ENCODE measurements at places on chromosomes 7 and 10. TPM values are rescaled to one million over a fixed set of nuclear protein-coding genes. Genes with fewer than 3 reads are reported as not detected.

Gene LAMB1
- total RNA-seq, result 110 TPM

Gene TMEM236
- total RNA-seq, result not detected

Gene UNCX
- total RNA-seq, result not detected

Gene PTF1A
- not detected for total RNA-seq

Gene ZC3HAV1L
- 7.5 TPM for total RNA-seq

Gene CLEC5A
- total RNA-seq, result not detected

Gene H2BK1
- total RNA-seq, result not detected

- H3K27me3 ChIP-seq, result no peaks in the 10 kb centered on the region
- H3K4me3 ChIP-seq, result no peak overlapping the region
- DNase-seq, result no peak
- no peak overlapping the region for H3K27ac ChIP-seq
Observed at GRCh38 chr10:26527018-26527417, 88.9 kb downstream of the APBB1IP start.

- DNase-seq, result no peak
- no peaks in the 10 kb centered on the region for H3K36me3 ChIP-seq
- peaks cover 14% of the 10 kb centered on the region for H3K27me3 ChIP-seq
- no peaks in the 10 kb centered on the region for H3K4me1 ChIP-seq
Observed at GRCh38 chr10:119478811-119479341, 63.6 kb downstream of the RGS10 start.

- no peak overlapping the region for H3K27ac ChIP-seq
- no peak overlapping the region for H3K4me3 ChIP-seq
- H3K36me3 ChIP-seq, result 0 out of 2 replicates have a peak, but pooled peaks cover 2% of the 10 kb centered on the region
- DNase-seq, result no peak
- H3K27me3 ChIP-seq, result no peaks in the 10 kb centered on the region
- peaks cover 16% of the 10 kb centered on the region for H3K4me1 ChIP-seq
Observed at GRCh38 chr7:3912291-3912690, 611.2 kb downstream of the SDK1 start.

DNA sequence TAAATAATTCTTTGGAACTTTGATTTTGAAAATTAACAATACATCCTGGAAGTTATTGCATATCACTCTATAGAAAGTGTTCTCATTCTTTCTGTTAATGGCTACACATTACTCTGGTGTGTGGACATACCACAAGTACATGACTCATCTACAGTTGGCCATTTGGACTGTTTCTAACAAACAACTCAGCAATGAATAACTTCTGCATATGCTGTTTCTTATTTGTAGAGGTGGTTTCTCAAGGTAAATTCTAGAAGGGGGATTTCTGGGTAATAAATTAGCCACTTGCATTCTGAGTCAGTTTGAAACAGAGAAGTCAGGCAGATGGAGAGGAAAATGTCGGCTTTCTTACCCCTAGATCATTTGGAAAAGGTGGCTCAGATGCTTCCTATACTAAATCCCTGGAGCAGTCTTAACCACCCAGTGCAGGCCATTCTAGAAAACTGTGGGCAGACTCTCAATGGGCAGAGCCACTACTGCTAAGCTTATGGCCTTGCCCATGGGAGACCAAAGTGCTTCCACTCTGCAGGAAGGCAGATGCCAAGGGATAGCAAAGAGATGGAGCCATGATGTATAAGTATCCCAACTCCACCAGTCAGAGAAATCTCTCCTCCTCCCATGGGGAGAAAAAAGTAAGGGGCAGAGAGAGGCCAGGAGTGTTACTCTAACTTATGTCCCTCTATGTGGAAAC is 194.0 kb upstream of the PLPP4 start:
- no peaks in the 10 kb centered on the region for H3K4me1 ChIP-seq
- H3K27me3 ChIP-seq, result peaks cover 13% of the 10 kb centered on the region
- H3K27ac ChIP-seq, result no peak overlapping the region
- H3K4me3 ChIP-seq, result no peak overlapping the region
- no peaks in the 10 kb centered on the region for H3K36me3 ChIP-seq

DNA sequence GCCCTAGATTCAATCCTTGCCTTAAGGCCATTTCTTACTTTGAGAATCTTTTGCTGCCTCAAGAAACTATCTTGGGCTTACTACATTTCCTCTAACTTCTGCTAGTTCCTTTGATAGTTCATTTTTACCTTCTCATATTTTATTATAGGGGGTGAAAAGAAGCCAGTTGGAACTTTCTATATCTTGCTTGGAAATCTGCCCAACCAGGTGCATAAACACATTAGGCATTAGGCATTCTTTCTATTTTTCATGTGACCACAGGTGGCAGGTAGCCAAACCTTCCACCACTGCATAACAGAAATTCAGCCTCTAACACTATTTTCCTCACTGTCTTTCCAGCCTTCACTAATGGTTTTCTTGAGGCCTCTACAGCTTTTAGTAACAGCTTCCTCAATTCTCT is 300.0 kb upstream of the SP8 start:
- no peak for DNase-seq
- no peaks in the 10 kb centered on the region for H3K36me3 ChIP-seq
- H3K27me3 ChIP-seq, result no peaks in the 10 kb centered on the region

- H3K4me3 ChIP-seq, result no peak overlapping the region
- no peak overlapping the region for H3K27ac ChIP-seq
- H3K36me3 ChIP-seq, result no peaks in the 10 kb centered on the region
Observed at GRCh38 chr7:105982388-105982787, 19.3 kb downstream of the CDHR3 start.

DNA sequence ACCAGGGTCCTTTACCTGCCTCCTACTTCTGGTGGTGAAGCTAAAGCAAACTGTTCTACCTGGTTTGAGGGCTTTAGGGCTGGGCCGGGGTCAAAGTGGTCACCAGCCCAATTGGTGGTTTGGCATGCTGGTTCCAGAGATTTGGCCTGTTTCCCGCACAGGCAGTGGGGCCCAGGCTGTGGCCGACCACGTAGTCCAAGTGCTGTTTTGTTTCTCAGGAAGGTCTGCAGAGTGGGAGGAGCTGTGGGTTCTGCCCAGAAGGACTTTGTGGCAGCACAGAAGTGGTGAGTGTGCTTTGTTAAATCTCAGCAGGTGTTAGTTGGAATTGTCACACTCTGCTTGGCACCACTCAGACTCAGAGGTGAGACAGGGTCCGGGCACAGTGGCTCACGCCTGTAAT is 85.8 kb downstream of the MKX start:
- no peaks in the 10 kb centered on the region for H3K27me3 ChIP-seq
- DNase-seq, result no peak
- no peak overlapping the region for H3K4me3 ChIP-seq
- H3K27ac ChIP-seq, result no peak overlapping the region
- H3K36me3 ChIP-seq, result no peaks in the 10 kb centered on the region
- H3K4me1 ChIP-seq, result no peaks in the 10 kb centered on the region

GRCh38 chr7:1354661-1355567 is 104.4 kb downstream of the MICALL2 start:
- H3K27me3 ChIP-seq, result peaks cover 59% of the 10 kb centered on the region
- H3K4me1 ChIP-seq, result no peaks in the 10 kb centered on the region
- DNase-seq, result no peak
- no peak overlapping the region for H3K4me3 ChIP-seq

DNA sequence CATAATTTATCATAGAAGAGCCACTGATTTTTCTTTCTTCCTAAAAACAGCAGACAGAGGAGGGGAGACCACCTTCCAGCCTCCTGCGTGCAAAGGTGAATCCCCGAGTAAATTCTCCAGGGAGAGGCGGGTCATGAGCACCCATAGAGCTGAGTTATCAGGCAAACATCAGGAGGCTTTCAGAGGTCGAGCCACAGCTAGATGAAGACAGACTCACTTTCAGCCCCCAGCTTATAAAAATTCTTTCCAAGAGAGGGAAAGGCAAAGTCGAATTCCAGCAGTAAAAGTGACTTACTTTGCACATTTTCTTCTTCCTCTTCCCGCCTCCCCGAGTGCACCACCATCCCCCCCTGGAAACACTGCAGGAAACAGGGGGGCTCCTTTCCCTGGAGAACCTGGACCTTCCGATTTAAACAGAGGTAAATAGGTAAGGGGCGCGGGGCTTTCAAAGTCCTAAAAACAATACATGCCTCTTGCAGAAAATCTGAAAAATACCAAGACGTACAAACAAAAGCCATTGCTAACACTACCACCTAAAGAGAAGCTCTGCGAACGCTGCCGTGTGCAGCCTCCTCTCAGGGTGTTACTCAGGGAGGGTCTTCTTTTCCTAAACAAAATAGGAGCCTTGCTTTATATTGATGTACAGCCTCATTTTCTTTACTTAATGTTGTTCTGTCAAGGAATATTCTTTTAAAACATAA is 163.8 kb downstream of the SVIL start:
- H3K4me1 ChIP-seq, result peaks cover 11% of the 10 kb centered on the region
- H3K36me3 ChIP-seq, result peaks cover 68% of the 10 kb centered on the region
- H3K27me3 ChIP-seq, result no peaks in the 10 kb centered on the region

DNA sequence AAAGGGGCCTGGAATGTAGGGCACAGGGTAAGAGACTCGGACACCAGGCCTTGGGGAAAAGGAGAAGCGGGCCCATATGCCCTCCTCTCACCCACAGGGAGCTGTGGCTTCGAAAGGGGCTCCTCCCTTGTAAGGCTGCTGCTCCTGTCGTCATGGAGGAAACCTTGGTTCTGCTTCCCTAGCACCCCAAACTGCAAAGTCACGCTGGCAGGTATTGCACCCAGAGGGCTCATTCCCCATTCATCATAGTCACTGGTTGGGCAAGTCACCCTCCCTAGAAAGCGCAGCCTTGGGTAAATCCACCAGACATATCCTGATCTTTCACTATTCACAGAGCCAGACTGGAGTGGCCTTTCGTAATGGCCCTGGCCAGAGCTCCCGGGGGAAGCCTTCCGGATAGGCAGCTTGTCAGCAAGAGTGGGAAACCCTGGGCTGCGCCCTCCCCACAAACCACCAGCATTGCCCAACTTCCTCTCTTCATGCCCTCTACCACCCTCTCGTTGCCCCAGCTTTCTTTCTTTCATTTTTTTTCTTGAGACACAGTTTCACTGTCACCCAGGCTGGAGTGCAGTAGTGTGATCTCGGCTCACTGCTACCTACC is 121.0 kb downstream of the HIP1 start:
- H3K27me3 ChIP-seq, result no peaks in the 10 kb centered on the region
- H3K4me3 ChIP-seq, result no peak overlapping the region
- no peak for DNase-seq
- no peaks in the 10 kb centered on the region for H3K4me1 ChIP-seq

All from SJSA1 (cell line).